ENCODE measurements at places on chromosomes 4 and X.

GRCh38 chr4:98113012-98113411 is 30.3 kb downstream of the STPG2 start:
- DNase-seq: no peak

GRCh38 chr4:159410076-159410777 is 307.3 kb downstream of the RAPGEF2 start:
- no peak for DNase-seq

DNA sequence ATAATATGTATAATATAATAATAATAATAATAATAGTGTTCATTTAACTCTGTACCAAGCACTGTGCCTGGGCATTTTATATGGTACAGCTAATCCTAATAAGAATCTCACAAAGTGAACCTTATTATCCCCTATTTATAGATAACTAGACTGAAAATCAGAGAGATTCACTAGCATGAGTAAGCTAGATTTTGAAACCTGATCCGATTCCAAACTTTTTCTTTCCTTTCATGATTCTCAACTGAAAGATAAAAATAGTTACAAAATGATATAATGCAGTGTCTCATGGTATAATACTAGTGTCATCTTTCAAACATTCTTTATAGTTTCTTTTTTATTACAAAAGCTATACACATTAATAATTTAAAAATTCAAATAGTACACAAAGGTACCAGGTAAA is 55.9 kb upstream of the RNF128 start:
- no peak for DNase-seq

DNA sequence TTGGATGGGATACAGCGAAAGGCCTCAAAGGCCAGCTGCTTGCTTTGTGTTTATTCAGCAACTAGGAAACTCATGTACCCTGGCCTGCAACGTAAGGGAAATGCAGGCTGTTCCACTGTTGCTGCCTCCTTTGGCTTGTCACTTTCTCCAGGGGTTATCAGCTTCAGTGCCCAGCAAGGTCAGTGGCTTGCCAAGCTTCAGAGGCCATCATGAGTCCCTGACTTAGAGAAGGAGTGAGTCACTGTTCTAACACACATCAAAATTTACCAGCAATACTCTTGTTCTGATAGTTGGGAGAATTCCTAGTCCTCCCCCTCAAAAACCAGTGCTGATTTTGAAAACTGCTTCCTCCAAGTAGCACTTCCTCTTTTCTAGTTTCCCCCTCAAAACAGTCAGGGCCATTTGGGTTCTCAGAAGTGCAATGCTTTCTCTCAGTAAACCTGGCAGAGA is 250.8 kb downstream of the ARHGAP24 start:
- no peak for DNase-seq

DNA sequence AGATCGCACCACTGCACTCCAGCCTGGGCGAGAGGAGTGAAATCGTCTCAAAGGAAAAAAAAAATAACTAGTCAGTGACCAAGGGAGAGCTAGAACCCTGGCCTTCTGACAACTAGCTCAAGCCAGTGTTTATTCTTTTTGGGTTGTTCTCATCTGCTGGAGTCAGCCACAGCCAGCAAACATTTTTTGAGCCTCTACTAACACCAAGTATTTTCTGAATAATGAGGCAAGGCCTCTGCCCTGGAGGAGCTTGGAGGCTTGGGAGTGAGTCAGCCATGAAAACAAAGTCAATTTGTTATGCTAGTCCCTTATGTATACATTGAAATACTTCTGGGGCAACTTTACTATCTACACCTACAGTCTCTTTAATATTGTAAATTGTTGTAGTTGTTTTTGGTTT is 46.5 kb downstream of the TMA16 start:
- DNase-seq: no peak
